ENCODE measurements at places on chromosomes 7 and 10.

GRCh38 chr7:132065193-132065988, 509.0 kb upstream of the PODXL start:
- DNase-seq, result no peak

DNA sequence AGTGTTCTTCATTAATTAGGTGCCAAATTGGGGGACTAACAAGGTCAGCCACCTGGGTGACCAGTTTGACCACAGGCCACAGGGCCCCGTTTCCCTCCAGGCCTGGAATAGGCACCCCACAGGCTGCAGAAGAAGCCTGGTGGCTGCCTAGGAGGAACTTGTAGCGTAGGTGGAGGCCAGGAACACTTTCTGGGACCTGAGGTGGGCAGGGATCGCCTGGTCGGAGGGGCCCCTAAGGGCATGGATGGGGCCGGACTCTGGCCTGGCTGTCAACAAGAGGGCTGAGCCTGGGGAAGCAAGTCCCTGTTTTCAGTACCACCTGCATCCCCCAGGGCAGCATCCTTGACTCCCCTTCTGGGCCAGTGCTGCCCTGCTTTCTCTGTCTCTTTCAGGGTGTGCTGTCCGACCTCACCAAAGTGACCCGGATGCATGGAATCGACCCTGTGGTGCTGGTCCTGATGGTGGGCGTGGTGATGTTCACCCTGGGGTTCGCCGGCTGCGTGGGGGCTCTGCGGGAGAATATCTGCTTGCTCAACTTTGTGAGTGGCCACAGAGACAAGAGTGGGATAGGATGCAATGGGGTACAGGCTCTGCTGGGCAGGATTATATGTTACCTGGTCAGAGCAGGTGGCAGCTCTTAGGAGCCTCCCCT, 30.7 kb upstream of the SH2D4B start:
- DNase-seq, result no peak

- DNase-seq, result no peak
These were observed 333.9 kb downstream of the ADRA2A start for GRCh38 chr10:111410740-111411139.

GRCh38 chr10:43062402-43063160, 14.3 kb upstream of the RET start:
- no peak for DNase-seq

- no peak for DNase-seq
These were observed 41.7 kb downstream of the DENND11 start for GRCh38 chr7:141660259-141660658.

DNA sequence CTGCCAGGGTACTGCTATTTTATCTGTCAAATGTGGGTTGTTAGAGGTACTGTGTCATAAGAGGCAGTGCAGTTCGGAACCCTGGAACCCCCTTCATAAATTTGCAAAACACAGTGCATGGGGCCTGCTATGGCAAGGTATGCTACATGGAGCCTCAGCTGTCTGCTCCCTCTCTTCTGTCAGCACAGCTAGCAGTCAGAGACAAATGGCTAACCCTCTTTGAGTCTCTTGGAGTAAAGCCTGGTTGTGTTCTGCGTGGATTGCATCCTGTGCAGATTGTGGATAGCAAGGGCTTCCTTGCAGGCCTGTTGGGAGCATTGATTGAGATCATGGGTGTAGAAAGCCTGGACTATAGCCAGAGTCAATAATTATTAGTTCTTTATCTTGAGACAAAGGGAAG, 397.8 kb downstream of the AUTS2 start:
- DNase-seq, result no peak

- DNase-seq, result no peak
These were observed 271.2 kb downstream of the ZEB1 start for GRCh38 chr10:31590023-31590800.

DNA sequence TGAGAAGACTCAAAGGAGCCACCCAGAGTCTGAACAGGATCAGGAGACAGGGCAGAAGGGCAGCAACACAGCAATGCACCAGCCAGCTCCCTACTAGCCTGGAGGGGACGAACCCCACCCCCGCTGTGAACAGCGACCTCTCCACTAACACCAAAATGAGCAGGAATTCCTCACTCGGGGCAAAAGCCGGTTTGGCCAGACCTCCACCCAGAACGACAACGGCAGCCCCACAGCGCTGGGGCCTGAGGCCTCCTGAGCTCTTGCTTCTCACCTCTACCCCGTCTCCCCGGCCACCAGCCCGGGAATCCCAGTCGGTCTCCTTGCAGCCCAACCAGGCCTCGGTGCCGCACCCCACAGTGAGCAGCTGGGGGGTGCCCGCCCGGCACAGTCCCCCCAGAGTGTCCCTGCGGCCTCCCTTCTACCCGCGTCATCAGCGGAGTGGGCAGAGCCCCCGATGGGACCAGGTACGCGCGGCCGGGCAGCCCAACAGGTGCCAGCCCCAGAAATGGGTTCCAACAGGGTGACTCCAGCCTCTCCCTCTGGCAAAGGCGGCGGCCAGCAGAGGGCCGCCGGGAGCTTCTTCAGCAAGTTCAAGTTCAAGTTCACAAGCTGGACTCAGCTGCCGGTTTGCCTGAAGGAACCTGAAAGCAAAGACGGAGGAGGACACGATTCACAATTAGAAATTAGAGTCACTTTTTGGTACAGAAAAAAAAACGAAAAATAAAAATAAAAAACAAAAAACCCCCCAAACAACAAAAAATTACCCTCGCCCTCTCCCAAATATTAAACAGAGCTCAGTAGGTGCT, 129.0 kb downstream of the MARCHF5 start:
- no peak for DNase-seq

GRCh38 chr10:88553116-88553752, 29.9 kb downstream of the RNLS start:
- no peak for DNase-seq

DNA sequence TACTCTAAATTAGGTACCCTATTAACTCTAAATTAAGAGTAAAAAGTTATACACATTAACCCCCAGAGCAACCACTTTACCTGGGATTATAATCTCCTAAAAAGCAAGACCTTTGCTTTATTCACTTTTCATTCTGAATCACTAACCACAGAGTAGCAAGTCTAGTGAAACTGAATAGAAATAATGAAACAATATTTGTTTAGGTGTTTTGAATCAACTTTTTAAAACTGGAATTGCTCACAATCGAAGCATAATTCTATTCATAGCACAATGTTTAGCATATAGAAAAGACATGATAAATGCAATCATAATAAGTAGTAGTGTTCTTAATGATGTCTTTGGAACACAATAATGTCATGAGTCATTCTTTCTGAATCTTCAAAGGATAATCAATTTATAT, 37.0 kb upstream of the CASD1 start:
- DNase-seq, result no peak

- no peak for DNase-seq
These were observed 27.0 kb downstream of the ADRB1 start for GRCh38 chr10:114070710-114071109.

GRCh38 chr7:1314021-1314907, 81.6 kb downstream of the UNCX start:
- DNase-seq, result no peak

GRCh38 chr7:132307465-132307864, 268.8 kb downstream of the PLXNA4 start:
- no peak for DNase-seq

DNA sequence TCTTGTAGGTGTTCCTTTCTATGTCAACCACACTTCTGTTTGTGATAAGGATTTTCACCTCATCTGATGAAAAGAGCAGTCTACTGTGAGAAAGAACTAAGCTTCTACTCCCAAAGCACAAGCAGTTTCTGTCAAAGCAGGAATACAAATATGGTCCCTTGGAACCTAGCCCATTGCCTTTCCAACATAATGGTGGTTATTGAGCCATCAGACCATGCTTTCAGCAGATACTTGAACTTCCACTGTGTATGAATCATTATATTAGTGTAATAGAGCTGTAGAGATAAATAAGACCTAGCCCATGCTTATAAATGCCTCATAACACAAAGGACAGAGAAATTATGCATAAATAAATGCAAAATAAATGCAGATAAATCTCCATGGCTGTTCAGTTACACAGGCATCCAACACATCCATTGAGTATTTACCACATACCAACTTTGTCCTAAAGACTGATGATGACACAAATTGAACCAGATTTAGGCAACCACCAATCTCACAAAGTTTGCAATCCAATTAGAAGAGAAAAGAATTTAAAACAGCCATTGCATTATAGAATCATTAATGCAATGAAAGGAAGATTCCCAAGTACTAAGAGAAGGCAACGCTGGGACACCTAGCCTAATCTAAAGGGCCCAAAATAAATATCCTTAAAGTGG, 729.4 kb upstream of the C7orf33 start:
- no peak for DNase-seq

- DNase-seq, result no peak
These were observed 97.6 kb downstream of the DYNC2I1 start for GRCh38 chr7:158953912-158954311.

- DNase-seq, result no peak
These were observed 257.2 kb downstream of the KIAA1217 start for GRCh38 chr10:24465891-24466818.

- DNase-seq, result no peak
These were observed 1.0 kb downstream of the CHST15 start for GRCh38 chr10:124092250-124092859.

DNA sequence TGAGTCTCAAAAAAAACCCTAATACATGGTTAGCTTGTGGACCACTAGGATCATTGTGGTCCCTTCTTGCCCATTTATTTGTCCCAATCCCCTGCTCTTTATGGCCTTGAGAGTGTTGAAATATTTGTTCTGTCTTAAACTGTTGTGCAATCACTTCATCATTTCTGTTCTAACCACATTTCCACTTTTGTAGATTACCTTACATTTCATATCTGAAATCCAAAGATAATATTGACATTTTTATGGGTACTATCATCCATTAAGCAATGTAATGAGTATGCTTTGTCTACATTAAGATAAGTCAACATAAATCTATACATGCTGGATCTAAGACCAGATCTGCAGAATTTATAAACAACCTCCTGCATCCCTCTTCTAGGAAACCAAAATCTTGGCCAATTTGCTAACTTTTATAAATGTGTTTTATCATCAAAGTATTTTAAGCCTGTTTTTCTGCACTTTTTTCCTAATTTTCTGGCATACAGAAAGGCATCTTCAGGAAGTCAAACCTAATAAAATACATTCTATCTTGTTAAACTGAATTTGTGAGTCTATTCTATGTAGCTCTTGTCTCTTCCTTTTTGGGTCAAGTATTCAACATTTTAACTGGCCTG, 359.4 kb upstream of the CELF2 start:
- no peak for DNase-seq

GRCh38 chr10:124210263-124210662, 116.9 kb upstream of the CHST15 start:
- no peak for DNase-seq

- no peak for DNase-seq
These were observed 256.8 kb downstream of the BMPER start for GRCh38 chr7:34162027-34162565.

DNA sequence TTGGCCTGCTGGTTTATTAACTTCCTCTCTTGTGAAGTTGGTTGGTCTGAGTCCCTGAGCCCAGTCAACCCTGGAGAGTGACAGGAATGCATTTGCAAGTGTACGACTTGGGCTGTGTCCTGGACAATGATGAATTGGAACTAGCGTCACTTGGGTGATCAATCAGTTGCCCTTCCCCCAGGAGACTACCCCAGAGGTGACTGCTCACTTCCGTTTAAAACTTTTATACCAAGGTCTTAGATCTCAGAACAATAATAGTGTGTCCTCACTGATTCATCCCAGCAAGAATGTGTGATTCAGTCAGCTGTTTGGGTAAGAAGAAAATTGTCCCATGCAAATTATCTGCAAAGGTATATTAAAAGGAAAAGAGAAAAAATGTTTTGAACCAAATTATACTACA, 102.9 kb upstream of the ARMC3 start:
- DNase-seq, result no peak

DNA sequence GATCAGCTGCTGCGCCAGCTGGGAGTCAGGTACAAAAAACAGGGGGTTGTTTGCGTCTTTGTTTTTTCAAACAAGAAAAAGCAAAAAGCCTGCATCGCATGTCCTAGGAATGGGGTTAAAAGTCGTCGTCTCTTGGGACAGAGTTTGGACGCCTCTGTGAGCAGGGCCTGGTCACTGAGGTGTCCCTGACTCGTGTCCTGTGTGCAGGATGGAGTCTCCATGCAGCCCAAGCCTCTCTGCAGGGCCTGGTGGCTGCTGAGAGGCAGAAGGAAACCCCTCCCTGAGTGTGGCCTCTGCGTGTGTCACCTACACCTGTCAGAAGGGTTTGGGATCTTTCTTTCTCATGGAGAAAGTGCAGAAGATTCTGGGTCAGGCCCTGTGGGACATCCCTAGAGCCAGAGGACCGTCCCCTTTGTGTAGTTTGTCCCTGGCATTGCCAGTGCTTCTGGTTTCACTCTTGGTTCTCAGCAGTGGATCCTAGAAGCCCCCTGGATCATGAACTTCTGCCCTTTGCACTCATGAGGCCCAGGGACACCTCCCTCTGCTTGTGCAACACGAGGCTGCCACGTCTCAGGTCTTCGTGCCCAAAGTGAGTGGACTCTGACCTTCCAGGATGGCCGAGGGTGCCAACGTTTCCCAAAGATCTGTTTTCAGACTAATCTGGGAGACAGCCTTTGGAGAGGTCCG, 75.0 kb downstream of the PRKAG2 start:
- no peak for DNase-seq

GRCh38 chr10:48364659-48365405, 58.4 kb downstream of the MAPK8 start:
- DNase-seq, result no peak

- no peak for DNase-seq
These were observed 1.7 kb downstream of the FOXP2 start for GRCh38 chr7:114416129-114416990.

DNA sequence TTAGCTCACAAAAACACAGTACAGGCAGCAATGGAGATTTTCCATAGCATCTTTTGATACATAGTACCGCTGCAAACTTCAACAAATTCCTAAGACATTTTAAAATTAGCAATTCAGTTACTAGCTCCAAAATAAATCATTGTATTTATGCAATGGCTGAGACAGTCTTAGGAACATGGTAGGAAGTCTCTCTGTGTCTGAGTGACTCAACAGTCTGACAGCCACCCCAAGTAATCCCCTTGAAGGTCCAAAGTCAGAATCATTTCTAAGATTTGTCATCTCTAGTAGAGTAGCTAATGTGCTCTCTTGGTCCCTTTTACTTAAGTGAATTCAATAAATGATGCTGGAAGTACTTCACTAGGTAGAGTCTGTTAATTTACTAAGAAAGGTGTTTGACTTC, 93.8 kb upstream of the NOBOX start:
- no peak for DNase-seq

DNA sequence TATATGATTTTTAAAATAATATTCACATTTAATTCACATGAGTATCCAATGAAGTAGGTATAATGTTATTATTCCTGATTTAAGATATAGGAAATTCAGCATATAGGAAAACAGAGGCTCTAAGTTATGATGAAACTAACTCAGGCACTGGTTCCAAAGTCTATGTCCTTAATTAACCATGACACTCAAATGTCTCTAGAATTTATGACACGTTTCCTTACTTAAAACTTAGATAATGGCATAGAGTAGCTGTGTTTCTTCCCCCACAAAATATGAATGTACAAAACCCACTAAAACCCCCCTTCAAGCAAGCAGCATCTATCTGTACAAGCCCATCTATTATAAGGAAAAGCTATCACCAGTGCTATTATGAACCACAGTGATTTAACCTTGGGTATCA, 72.9 kb upstream of the CDK1 start:
- DNase-seq, result no peak

GRCh38 chr10:30542001-30542894, 87.3 kb downstream of the LYZL2 start:
- DNase-seq, result no peak

GRCh38 chr10:42960491-42960990, 116.3 kb upstream of the RET start:
- no peak for DNase-seq
